ENCODE measurements at places on chromosomes 2 and 18.

GRCh38 chr2:130345611-130346010 is 2.9 kb downstream of the IMP4 start:
- DNase-seq, result no peak

- DNase-seq, result no peak
These were observed 16.5 kb upstream of the PSD4 start for GRCh38 chr2:113157118-113157896.

DNA sequence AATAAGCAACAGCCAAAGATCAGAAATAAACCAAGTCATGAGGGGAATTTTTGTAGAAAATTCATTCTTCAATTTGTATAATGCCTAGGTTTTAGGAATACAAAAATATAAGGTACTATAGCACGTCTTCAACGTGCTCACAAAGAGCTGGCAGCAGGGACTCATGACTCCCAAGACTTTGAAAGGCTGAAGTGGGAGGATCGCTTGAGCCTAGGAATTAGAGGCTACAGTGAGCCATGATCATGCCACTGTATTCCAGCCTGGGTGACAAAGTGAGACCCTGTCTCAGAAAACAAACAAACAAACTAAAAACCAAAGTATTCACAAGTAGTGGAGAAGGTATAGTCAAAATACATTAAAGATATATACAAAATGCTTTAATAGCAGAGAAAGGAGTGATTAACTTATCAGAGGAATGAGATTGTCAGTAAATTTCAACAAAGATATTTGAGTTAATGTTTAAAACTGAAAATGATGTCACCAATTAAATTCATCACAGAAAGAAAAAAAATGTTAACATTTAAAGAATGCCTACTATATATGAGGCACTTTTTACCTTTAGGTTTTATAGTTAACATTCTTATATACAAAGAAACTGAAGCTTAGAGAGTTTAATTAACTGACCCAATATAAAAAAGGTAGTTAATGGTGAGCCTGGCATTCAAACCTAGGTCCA is 3.2 kb downstream of the WDR33 start:
- no peak for DNase-seq

- no peak for DNase-seq
These were observed 30.7 kb downstream of the IGFBP5 start for GRCh38 chr2:216664593-216665034.

DNA sequence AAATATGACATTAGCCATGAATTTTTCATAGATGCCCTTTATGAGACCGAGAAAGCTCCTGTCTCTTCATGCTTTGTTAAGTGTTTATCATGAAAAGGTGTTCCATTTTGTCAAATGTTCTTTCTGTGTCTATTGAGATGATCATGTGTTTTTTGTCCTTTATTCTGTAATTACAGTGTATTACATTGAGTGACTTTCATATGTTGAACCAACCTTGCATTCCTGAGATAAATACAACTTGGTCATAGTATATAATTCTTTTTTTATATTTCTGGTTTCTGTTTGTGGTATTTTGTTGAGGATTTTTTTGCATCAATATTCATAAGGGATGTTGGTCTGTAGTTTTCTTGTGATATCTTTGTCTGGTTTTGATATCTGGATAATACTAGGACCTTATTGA is 52.9 kb upstream of the HPCAL1 start:
- DNase-seq, result no peak

GRCh38 chr18:21745231-21745630 is 4.6 kb downstream of the MIB1 start:
- DNase-seq, result no peak

GRCh38 chr2:18412980-18413675 is 147.3 kb downstream of the RDH14 start:
- no peak for DNase-seq

GRCh38 chr2:60739156-60739555 is 16.9 kb upstream of the PAPOLG start:
- no peak for DNase-seq

DNA sequence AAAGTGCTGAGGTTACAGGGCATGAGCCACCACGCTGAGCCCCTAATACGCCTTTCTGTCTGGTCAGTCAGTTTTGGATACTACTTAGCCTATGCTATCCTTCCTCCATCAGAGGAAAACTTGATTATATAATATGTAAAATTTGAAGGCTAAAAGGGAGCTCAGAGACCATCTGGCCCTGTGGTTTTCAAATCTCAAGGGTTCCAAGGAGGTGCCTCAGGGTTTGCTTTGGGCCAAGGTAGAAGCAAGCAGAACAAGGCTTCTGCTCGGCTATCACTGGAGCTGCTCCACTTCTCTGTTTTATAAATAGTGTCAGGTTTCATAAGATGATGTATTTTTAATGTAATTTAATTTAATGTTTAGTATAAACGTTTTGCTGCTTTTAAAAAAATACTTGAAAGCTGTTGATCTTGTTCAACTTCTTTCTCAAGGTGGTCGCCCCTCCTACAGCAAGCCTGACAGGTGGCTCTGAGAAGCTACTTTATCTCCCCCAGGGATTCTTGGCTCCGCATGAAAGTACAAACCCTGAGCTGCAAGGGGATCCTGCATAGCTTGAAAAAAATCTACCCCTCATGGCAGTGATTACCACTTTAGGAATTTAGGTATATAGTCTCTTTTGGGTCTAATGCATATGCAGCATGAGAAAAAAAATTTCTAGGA is 290.3 kb downstream of the CNTNAP5 start:
- no peak for DNase-seq

- no peak for DNase-seq
These were observed 184.6 kb downstream of the ZFP36L2 start for GRCh38 chr2:43041661-43042360.

GRCh38 chr2:44441200-44441599 is 79.5 kb downstream of the CAMKMT start:
- no peak for DNase-seq

- DNase-seq, result no peak
These were observed 49.1 kb upstream of the CTDP1 start for GRCh38 chr18:79630281-79631095.

DNA sequence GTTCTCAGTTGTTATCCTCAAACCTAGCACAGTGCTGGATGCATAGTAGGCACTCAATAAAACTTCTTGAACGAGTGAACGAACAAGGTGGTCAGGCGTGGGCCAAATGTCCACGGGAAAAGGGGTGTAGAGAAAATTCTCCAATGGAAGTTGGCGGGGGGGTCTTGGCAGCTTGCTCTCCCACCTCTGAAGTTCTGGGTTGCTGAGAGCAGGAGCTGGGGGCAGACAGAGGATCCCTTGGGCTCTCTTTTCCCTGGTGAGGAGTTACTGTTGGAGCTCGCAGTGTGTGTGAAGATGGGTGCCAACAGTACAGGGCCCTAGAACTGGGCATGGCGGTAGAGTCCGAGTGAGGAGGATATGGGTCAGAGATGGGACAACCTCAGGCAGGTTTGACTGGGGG is 2.3 kb upstream of the CRYBA2 start:
- DNase-seq, result no peak

DNA sequence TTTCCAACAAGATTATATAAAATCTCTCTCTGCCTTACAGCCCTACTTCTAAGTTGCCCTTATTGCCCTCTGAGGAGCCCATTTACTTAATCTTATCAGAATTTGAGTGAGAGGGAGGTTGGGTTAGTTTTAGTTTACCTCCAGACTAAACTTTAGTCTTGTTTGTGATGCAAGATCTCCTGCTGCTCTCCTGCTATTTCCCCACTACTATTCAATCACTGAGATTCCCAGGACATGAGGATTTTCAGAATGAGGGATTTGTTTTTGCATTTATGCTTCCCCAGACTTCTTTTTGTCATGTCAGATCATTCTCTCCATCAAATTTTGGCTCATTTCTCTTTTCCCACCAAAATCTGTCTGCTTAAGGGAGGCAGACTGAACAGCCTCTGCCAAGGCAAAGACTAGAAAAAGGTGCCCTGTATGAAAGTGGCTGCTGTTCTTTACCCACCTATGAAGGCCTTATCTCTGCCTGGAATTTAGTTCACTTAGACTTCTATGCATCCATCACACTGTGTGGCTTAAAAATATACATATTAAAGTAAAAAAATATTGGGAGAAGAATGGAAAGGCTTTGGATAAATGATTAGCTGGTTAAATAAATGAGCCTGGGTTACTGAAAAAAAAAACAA is 401.3 kb downstream of the PID1 start:
- no peak for DNase-seq

DNA sequence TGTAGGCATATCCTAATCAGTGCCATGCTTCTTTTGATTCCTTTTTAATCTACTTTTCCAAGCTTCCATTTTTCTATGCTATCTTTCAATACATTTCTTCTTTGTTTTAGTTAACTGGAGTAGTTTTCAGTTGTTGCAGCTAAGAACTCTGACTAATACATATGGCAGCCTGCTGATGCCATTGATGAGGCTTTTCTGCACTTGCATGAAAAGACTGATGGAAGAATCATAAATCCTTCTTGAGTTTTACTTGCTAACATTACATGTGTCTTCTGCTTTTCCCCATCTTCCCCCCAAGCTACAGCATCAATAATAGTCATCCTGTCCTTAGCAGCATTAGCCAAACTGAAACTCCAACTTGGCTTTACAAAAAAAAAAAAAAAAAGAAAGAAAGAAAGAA is 203.3 kb downstream of the LRP1B start:
- no peak for DNase-seq

DNA sequence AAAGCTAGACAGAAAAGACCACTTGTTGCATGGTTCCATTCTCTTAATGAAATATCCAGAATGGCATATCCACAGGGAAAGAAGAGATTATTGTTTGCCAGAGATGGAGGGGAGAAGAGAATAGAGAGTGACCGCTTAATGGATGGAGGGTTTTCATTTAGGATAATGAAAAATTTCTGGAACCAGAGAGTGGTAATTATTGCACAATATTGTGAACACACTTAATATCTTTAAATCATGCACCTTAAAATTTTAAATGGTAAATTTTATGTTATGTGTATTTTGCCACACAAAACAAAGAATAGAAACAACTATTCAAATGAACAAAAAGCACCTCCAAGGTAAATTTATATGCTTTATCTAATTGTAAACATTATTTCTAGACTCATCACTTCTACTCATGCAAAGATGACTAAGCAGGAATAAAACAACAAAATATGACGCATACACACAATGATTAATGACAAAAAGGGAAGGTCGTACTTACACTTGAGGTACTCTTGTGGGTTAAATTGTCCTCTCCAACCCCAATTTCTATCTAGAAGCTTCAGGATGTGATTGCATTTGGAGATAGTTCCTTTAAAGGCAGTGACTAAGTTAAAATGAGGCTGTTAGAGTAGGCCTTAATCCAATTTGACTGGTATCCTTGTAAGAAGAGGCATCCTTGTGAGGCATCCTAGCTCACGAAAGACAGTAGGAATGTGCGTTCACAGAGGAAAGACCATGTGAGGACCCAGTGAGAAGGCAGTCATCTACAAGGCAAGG is 18.7 kb upstream of the DHRS9 start:
- DNase-seq, result no peak

- DNase-seq, result no peak
These were observed 64.0 kb upstream of the PMAIP1 start for GRCh38 chr18:59835605-59836379.

DNA sequence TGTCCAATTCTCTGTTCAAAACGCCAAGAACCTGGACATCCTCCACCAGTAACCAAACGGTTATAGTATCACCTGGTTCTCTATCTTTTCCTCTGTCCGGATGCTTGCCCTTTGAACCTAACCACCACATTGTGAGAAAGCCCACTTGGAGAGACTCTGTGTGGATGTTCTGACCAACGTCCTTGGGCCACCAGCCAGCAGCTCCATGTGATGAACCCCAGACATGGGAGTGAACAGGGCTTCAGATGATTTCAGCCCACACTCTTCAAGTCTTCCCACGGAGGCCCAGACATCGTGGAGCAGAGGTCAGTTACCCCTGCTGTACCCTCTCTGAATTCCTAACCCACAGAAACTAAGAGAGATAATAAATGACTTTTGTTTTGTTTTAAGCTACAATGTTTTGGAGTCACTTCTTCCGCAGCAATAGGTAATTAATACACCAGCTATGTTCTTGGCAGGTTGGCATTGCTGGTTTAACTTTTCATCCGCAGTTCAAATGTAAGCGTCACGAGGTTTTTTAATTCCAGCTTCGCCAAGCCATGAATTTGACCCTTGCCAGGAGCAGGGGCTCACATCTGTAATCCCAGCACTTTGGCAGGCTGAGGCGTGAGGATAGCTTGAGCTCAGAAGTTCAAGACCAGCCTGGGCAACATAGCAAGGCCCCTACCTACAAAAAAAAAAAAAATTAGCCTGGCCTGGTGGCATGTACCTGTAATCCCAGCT is 36.1 kb upstream of the ZNF532 start:
- DNase-seq, result no peak

GRCh38 chr2:152493945-152494528 is 159.1 kb downstream of the FMNL2 start:
- no peak for DNase-seq

DNA sequence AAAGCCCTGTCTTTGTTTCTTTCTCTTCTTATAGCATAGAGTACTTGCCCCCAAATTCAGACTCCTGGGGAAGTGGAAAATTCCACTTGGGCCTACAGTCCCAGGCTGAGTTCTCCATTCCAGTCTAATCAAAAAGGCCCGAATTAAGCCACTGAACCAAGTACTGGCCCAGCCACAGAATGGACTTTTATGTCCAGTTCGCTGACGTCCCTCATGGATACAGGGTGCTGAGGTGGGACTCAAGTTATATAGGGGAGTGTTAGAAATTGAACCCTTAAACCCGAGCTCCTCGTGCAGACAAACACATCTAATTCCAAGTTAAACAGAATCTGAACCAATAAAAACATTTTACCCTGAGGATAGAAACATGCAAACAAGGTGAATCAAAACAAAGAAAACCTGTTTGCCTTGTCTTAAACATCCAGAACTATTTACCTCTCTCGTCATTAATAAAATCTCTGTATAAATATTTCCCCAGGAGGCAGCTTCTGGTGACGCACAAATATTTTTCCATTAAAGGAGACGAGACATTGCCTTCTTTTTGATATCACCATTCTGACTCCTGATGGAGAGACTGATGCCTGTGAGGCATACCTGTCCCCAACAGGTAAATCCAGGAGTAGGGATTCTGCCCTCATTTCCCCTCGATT is 136.8 kb upstream of the ARL4C start:
- no peak for DNase-seq

Data from stimulated activated CD8-positive, alpha-beta memory T cell treated with anti-CD3 and anti-CD28 coated beads, Interleukin-2, amount 100 ng/mL, for 1 hour (primary cell).